ENCODE measurements at places on chromosomes 3 and 15.
A peak's percentile ranks its signal among the peaks of the same experiment; 100 is the strongest.

DNA sequence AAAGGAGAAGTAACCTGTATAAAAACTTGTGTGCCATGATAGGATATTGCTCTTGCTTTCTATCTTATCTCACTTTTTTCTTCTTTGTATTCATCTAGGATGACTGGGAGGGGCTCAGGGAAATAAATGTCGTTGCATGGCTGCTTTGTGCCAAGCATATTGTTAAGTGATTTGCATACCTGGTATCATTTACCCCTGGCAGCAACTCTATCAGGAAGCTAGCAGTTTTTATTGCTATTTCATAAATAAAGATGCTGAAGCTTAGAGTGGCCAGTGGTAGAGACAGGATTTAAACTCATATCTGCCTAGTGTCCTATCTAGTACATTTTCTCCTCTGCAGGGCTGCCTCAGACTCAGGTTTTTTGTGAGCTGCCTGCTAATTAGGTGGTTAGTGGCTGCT lies 253.3 kb downstream of the PTPRG start:
- no peak for DNase-seq

- DNase-seq: no peak
These were observed 48.8 kb downstream of the ZNF710 start for GRCh38 chr15:90049666-90050604.

DNA sequence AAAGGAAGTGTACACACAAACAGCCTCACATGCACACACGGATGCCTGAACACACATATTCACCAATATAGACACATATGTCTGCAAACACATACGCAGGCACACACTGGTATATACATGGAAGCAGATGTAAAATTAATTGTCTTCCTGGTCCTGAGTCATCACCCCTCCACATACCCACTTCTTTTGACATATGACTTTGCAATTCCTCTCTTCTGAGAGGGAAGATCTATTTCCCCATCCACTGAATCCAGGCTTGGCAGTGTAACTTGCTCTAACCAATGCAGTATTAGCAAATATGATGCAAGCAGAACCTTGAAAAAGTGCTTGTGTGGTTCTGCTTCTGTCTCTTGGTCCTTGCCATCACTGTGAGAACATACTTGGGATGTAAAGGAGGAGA lies 76.8 kb upstream of the HRH1 start:
- no peak for DNase-seq

DNA sequence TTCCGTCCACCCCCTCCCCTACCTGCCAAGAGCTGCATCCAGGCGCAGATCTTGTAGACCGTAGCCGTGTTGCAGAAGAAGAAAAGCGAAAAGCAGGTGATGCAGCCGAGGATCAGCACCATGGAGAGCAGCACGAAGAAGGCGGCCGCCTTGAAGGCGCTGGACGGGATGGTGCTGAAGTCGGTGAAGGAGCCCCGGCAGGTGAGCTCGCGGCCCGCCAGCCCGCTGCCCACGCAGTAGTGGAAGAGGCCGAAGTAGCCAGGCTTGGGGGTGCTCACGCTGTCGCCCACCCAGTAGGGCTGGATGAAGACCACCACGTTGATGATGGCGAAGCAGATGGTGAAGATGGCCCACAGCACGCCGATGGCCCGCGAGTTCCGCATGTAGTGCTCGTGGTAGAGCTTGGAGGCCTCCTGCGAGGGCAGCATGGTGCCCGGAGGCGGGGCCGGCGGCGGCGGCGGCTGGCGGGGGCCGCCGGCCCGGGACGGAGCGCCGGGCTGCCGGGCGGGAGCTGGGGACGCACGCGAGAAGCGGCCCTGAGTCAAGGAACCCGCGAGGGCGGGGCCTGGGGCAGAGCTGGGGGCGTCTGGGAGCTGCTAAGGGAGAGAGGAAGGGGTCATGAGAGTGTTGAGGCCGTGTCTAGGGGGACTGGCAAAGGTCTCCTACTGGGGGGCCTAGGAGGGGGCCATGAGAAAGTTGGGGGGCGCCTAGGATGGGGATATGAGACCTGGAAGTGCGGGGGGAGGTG lies 1.2 kb downstream of the LHFPL4 start:
- DNase-seq: peak; percentile 81

DNA sequence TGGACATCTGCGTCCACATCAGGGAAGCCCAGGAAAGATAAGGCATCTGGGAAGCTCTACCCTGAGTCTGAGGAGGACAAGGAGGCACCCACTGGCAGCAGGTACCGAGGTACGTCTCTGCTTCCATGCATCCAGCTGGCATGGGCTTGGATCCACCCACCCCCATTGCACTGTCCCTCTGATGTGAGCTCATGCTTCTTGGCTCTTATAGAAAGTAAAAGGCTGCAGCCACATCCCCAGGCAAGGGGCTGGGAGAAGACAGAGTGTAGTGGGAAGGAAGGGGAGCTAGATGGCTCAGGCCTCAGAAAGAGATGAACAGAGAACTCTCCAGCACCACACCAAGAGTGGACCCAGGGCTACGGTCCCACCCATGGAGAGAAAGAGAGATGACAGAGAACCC lies 18.2 kb downstream of the PTH1R start:
- no peak for DNase-seq

Data from progenitor cell of endocrine pancreas (in vitro differentiated cells).